ENCODE measurements at places on chromosomes 4 and X.

GRCh38 chrX:70254909-70255308 lies 5.1 kb downstream of the P2RY4 start:
- no peak for DNase-seq

- no peak for DNase-seq
These were observed 48.5 kb downstream of the MAMLD1 start for GRCh38 chrX:150411656-150412055.

- DNase-seq: no peak
These were observed 71.3 kb downstream of the ANKRD17 start for GRCh38 chr4:73187325-73187724.

DNA sequence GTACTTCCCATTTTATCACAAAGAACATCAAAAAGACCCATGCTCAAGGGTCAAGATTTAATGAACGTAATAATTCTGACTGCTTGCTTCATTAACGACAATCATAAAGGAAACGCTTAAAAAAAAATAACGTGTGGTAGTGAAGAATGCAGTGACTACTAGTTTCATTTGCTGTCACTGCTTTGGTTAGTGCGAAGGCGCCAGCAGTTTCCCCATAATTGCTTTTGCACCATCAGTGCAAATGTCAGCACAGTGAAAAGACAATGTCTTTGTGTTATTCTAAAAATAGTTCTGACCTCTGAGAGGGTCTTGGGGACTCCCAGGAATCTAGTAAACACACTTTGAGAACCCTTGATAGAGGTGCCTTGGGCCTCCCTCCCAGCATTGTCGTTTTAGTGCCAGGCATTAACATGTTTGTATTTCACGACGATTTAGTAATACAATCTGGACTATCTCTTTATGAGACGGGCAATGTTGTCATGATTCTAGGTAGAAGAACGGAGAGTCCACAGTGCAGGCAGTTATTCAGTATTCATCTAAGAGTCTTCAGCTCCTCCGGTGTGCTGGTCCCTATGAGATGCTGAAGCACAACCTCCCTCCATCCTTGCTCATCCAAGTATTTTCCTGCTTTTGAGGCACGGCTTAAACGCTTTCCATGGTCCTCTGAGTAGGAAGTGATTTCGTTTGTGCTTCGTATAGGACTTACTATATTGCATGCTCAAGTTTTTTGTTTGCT lies 71.0 kb downstream of the AFF1 start:
- no peak for DNase-seq

DNA sequence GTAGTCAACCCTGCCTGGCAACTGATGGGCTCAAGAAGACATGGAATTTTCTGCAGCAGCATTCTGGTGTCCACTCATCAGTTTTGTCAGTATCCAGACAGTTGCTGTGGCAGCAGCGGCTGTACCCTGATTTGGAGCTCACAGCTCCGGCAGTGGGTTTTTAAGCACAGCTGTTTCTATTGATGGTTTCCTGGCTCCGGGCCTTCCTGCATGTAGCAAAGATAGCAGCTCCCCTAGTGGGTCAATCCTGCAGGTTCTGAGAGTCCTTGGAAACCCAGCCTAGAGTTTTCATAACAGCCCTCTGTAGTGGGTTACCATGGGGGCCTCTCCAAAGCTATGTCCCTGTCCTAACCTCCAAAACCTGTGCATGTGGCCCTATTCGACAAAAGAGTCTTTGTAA lies 84.0 kb upstream of the ATP6AP2 start:
- DNase-seq: no peak

DNA sequence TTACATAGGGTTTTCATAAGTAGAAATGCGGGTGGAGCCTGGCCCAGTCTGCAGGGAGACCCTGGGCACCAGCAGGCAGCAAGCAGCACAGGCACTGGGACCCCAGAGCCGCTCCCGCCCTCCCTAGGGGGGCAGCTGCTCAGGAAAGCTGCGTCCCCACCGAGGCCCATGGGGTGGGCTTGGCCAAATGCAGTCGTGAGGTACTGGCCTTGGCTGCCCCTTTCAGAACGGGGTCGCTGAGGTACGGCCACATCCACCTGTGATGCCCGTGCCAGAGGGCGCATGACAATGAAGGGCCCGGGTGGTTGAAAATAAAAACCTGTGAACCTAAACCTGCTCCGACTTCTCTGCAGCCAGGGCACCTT lies 16.7 kb downstream of the TMEM175 start:
- DNase-seq: no peak

DNA sequence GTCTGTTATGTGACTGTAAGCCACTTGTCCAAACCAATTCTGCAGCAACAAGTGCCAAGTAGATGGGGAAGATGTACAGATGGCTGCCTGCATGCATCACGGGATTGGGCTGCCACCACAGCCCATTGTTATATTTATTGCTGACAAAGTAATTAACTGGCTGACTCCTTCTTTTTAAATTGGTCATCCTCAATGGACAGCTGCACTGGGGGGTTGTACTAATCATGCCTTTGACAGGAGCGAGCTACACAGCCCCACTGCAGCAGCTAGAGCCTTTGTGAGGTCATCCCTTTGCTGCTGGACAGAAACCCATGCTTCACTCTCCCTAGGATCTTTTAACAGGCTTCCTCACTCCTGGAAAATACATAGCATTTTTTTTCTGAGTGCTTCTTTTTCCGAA lies 146.7 kb upstream of the CXXC4 start:
- no peak for DNase-seq

DNA sequence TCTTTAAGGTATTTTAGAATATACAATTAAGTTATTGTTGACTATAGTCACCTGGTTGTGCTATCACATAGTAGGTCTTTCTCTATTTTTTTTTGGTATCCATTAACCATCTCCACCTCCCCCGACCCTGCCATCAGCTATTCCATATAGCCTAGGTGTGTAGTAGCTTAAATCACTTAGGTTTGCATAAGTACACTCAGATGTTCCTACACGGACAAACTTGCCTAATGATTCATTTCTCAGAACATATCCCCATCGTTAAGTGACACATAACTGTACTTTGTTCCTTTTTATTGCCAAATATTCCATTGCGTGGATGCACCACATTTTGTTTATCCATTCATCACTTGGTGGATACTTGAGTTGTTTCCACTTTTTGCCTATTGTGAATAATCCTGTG lies 67.9 kb downstream of the SLAIN2 start:
- DNase-seq: no peak

GRCh38 chr4:84639145-84639544 lies 56.2 kb downstream of the CDS1 start:
- no peak for DNase-seq

DNA sequence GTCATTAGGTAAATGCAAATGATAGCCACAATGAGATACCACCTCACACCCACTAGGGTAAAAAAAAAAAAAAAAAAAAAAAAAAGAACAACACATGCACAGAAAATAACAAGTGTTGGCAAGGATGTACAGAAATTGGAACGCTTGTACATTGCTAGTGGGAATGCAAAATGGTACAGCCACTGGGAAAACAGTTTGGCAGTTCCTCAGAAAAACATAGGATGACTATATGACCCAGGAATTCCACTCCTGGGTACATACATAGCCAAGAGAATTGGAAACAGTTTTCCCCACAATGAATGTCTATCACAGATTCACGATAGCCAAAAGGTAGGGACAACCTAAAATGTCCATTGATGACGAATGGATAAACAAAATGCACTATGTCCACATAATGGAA lies 161.3 kb upstream of the MAMLD1 start:
- DNase-seq: no peak

GRCh38 chrX:123425904-123426303 lies 241.8 kb downstream of the GRIA3 start:
- DNase-seq: no peak

DNA sequence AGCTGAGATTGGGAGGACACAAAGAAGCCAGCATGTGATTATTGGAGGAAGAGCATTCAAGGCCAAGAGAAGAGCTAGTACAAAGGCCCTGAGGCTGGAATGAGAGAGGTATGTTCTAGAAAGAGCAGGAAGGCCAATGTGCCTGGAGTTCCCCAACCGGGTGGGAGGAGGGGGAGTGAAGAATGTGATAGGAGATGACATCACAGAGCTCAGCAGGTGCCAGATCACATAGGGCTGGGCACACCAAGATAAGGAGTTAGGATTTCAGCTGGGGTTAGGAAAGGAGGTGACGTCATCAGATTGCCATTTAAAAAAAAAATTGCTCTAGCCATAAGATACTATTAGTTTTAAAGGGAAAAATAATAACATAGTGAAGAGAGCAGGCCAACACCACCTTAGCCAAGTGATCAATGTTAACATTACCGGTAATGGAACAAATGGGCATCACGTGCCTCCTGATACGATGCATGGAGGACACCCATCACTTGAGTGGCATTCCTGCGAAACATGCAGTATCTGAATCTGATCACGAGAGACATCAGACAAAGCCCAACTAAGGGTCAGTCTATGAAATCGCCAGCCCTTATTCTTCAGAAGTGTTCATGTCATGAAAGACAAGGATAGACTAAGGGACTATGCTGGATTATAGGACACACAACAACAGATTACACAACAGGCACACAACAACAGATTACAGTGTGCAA lies 344.3 kb downstream of the BCOR start:
- DNase-seq: no peak

- DNase-seq: no peak
These were observed 13.7 kb upstream of the ADD1 start for GRCh38 chr4:2829933-2830451.

GRCh38 chr4:26510334-26510964 lies 20.2 kb upstream of the CCKAR start:
- DNase-seq: no peak

- DNase-seq: no peak
These were observed 47.7 kb downstream of the LNX1 start for GRCh38 chr4:53543561-53543960.

- no peak for DNase-seq
These were observed 301.7 kb upstream of the DIPK2B start for GRCh38 chrX:45502396-45502795.

DNA sequence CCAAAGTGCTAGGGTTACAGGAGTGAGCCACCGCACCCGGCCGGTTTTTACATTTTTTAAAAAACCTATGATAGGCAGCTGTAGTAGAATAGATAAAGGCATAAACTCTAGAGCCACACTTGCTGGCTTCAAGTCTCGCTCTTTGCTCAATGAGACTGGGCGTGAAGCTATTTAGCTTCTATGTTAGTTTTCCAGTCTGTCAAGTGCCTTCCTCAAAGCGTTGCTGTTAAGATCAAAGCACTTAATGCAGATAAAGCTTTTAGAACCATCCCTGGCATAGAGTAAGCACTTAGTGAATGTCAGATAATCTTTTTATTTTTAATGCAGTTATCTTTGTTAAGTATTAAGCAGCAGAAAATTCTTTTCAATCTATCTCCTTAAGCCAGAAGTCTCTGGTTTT lies 42.0 kb upstream of the BMPR1B start:
- no peak for DNase-seq

- no peak for DNase-seq
These were observed 190.6 kb downstream of the PTTG2 start for GRCh38 chr4:38150766-38151165.

DNA sequence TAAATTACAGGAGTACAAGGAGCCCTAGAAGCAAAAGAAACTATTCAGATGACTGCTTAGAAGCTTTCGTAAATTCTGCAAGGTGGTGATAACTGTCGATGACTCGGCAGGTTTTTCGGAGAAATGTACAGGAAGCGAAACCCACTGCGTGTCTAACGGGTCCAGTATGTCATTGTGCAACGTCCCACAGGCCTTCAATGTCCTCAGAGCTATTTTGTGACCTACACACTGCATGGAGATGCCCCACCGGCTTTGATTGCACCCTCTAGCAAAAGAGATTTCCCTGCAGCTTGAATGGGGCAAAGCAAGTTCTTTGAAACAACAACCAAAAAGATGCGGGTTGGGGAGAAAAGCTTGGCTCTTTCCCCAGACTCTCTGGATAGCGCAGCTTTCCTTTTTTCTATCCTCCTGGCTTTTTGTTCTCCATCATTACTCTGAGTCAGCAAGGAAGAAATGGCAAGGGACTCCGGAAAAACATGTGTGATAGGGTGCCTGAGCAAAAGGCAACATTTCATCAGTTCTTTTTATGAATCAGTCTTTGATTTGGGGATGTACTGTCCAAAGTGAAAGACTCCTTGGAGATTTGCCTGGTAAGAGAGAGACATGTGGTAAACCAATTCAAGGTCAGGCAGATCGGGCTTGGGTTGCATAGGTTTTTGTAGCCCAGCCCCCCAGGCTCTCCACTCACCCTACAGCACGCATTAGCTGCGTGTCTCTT lies 112.0 kb upstream of the TBL1X start:
- no peak for DNase-seq

DNA sequence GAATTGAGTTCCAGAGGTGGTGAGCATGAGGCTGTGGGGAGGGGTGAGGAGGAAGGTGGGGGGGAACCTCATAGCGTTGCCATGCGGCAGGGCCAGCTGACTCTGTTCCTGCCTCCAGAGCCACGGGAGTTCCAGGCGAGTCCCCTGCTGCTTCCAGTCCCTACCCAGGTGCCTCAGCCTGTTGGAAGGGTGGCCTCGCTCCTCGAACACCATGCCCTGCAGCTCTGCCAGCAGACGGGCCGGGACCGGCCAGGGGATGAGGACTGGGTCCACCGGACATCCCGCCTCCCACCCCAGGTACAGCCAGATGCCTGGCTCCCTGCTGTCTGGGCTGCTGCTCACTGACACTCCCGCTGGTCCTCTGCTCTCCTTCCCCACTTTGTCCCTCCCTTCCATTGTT lies 7.9 kb downstream of the CCDC22 start:
- DNase-seq: no peak

- no peak for DNase-seq
These were observed 58.4 kb upstream of the XAGE1A start for GRCh38 chrX:52437212-52437611.

GRCh38 chrX:78168065-78168464 lies 28.6 kb upstream of the TAF9B start:
- no peak for DNase-seq

- no peak for DNase-seq
These were observed 54.9 kb downstream of the COL4A5 start for GRCh38 chrX:108494406-108495090.

- no peak for DNase-seq
These were observed 6.5 kb upstream of the PAQR3 start for GRCh38 chr4:78945651-78946179.

GRCh38 chrX:48520976-48521352 lies 644 bp upstream of the EBP start:
- DNase-seq: no peak

DNA sequence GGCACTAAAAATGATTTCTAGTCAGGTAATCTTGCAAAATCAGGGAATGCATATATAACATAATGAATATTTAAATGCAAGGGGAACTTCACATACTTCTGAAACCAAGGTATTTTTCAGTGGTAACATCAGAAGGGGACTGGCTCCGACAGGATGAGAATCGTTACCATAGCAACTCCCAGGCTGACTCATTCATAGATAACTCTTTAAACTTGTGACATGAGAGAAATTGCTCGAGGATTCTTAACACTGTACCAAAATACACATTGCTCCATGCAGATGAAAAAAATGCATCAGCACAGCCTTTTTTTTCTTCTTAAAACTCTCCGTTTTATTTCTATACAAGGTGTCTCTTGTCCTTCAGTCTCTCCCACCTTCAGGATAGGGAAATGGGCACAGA lies 114.3 kb downstream of the GABRB1 start:
- DNase-seq: no peak

All from stimulated activated CD8-positive, alpha-beta memory T cell treated with anti-CD3 and anti-CD28 coated beads, Interleukin-4, amount 100 ng/mL, for 4 hours (primary cell).